H9 (cell line): ENCODE measurements at places on chromosomes 16 and 17. TPM values are rescaled to one million over a fixed set of nuclear protein-coding genes. Genes with fewer than 3 reads are reported as not detected.

GRCh38 chr17:42188749-42189650 lies 3.7 kb upstream of the HCRT start:
- DNase-seq: no peak

DNA sequence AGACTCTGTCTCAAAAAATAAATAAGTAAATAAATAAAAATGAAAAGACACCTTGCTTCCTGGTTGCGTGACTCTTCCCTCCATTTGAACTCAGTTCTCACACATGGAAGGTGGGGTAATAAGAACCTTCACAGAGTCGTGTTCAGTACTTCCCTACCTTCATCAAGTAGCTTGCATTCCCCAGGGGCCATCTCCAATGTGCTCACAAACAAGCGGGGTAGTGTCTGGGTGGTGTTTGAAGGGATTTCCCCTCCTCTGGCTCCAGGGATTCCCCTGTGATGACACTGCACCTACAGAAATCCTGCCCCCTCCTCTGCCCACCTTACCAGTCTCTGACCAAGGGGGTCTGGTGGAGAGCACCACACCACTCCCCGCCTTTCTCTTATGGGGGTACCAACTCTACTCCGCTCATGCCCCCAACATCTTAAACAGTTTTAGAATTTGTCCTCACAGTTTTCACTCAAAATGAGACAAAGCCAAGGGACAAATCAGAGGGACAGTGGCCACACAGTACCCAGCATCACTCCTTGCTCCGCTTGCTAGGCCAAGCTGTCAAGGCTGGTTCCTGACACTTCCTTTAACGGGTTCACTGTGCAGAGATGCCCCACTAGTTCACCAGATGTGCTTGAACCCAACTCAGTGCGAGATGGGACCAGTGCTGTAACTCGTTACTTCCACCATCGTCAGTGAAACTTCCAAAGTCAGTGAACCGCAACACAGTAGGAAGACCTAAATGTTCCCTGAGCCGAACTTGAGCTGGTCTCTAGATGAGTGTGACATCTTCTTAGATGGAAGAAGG lies 69.1 kb downstream of the COPRS start:
- DNase-seq: no peak

DNA sequence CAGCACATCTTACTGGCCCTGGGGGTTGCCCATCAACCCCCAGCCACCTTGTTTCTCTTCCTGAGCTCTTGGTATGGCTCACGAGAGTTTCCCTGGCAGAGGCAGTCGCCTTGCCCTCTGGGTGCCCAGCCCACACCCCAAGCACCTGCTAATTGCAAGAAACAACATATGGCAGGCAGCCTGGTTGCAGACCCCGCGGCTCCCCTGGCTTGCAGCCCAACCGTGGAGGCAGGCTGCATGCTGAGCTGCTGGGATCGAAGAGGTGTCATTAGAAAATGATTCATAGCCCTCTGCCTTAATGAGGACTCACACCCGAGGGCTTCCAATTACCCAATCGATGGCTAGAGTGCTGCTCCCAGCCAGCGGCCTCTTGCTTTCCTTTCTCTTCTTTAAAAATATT lies 115.7 kb downstream of the TMEM114 start:
- no peak for DNase-seq

DNA sequence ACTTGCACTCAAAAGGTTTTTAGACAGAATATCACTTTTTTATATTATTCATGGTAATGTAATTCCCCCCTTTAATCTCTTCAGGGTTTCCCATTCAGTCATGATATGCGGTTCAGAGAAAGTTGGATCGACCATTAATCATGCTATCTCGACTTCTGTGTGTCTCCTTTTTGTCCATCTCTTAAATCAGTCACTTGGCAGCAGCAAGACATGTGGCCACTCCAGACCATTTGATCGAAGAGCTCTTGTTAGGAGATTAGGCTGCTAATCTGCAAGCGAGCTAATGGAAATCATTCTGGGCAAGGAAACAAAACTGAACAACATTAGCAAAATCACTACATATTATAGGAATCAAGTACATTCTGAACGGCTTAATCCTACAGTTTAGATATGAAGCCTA lies 449.9 kb downstream of the WWOX start:
- DNase-seq: no peak

Gene ABCC3
- total RNA-seq: 0.31 and 0.59 TPM in 2 replicates

DNA sequence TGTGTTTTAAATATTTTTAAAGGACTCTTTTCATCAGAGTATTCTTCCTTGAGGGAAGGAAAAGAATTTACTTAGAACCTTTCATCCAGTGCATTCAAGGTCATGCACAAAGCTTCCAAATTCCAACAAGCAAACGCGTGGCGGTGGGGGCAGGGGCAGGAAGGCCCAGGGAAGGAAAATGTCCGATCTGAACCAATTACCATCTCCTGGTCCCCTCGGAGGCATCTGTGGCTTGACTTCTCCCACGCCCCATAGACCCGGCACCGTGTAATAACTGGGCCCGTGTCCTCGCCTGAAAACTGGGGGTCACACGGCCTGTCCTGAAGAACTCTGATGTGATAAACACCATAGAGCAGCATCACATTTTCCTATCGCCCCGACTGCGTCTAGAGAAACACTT lies 18.3 kb downstream of the MEAK7 start:
- DNase-seq: no peak

DNA sequence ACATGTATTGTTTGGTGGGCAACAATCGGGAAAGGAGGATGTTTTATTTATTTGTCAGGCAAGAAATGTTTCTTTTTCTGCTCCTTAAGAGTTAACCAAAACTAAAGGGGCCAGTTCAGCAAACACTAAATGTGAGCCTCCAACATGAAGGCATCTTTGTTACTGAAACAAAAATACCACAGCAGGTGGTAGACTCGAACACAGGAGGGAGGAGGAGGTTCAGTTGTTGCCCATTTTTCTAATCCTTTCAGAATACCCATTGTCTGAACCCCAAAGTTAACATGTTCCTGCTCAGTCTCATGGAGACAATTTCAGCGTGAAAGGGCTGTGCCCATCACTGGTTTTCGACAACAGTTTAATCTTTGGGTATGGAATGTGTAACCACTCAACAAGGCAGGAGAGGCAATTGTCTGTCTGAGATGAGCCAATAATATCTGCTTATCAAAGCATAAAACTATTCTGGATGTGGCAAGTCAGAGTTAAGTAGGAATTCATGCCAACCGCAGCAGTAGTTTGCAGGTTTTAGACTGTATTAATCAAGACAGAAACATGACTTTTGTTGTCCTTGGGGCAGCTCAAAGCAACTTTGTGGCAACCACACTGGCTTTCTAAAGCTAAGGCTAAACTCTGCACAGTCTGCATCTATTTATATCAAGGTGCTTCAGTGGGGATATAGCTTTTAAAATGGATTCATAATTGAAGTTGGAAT lies 211.7 kb downstream of the FTO start:
- no peak for DNase-seq

DNA sequence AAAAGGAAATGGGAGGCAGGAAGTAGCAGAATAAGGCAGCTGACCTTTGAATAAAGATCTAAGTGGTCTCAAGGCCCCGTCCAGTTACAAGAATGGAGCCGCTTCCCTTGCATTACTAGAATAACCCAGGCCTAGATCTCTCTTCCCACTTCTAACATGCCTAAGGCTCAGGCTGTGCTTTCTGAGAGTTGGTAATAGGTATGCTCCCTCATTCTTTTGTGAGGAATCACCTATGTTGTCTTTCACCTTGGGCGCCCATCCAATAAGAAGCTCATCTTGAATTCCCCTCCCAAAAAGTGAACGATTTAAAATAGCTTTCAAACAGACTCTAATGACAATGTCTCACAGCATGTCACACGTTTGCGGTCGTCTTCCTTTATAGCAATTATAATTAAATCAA lies 101.2 kb downstream of the KCNJ2 start:
- no peak for DNase-seq

DNA sequence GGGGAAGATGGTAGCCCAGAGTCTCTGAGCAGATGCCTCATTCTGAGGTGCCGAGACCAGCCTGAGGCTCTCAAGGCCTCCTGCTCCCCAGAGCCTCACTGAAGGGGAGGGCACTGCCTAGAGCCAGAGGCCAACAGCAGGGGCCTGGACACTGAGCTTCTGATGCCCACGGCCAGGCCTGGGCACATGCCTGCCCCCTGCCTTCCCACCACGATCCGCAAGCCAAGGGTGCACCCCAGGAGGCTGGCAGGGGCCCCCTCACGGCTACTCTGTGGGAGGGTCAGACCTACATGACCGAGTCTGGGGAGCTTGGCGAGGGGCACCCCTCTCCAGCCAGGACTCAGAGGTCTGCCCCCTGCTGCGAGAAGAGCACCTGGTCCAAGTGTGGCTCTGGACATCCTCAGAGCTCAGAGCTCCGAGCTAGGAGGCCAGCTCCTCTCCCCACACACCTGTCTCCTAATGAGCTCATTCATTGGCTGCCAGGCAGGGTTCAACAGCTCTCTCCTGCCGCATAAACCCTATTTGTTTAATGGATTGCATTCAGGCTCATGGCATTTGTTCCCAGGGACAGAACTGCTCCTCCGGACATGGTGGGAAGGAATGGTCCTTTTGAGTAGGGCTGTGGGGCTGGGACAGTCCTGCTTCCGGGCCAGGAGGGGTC lies 13.9 kb downstream of the OTOP3 start:
- no peak for DNase-seq

- no peak for DNase-seq
Measured at GRCh38 chr17:75550139-75550465, 24.6 kb downstream of the LLGL2 start.

Gene FNDC8
- total RNA-seq: not detected in 2 replicates

DNA sequence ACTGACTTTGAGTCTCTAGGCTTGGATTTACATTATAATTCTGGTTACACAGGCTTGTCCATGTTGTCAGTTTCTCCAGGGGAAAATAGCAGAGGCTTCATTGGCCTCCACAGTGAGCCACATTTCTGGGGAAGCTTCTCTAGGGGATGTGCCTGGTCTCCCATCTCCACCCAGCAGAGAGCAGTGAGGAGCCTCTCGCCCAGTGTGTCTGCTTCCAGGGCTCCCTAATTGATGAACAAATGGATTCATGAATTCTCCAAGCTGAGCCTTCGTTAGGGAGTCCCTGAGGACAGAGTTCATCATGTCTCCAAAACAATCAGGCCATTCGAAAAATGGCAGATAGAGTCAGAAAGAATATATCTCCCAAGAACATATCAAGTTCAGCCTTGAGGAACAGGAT lies 162.4 kb upstream of the TOX3 start:
- DNase-seq: no peak

DNA sequence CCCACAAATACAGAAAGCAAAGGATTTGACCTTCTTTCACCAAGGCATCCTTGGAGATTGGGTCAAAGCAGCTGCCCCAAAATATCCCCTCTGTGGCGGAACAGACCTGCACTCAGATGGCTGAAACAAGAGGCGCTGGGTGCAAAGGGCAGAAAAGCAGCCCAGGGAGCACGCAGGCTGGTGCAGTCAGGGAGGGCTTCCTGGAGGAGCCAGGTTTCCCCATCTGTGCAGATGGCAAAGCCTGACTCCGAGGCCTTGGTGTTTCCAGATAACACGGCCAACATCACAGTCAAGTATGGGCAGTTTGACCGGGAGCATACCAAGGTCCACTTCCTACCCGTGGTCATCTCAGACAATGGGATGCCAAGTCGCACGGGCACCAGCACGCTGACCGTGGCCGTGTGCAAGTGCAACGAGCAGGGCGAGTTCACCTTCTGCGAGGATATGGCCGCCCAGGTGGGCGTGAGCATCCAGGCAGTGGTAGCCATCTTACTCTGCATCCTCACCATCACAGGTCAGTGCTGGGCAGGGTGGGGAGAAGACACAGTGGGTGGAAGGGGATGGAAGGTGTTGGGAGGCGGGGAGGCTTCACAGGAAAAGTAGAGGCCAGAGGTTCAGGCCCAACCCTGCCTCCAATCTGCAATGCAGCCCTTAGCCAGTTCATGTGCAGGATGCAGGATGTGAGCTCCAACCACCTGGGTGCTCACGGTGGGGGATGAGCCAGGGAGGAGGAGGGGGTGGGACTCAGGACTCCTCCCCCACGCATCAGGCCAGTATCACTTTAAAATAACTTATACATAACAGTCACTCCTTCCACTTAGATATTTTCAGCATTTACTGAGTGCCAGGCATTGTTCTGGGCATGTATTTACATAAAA lies 26.4 kb upstream of the BEAN1 start:
- DNase-seq: no peak

GRCh38 chr16:85330006-85330693 lies 217.9 kb upstream of the CIBAR2 start:
- no peak for DNase-seq

DNA sequence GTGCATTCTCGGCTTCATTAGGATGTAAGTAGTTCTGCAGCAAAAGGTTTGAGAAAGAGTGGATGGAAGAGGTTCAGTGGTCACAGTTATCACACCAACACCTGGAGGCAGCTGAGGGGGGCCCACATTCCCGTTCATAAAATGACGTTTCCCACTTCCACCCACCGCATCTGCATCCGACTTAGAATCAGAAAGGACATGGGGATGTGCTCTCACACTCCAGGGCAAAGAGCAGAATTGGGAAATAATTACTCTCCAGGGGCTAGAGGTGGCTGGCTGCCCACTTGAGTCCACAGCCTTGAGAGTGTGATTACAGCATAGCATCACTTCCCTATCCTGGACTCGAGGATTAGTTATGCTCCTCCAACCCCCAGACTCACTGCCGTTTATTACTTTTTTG lies 122.0 kb downstream of the CPPED1 start:
- DNase-seq: no peak

Gene NPIPB9
- 1.8 and 2.7 TPM in 2 replicates for total RNA-seq

- no peak for DNase-seq
Measured at GRCh38 chr16:50909831-50910735, 168.2 kb downstream of the CYLD start.

Gene CLEC18A
- total RNA-seq: 0.75 and 1.6 TPM in 2 replicates

Gene TMC6
- total RNA-seq: 85.7 and 86.8 TPM in 2 replicates

- DNase-seq: no peak
Measured at GRCh38 chr17:50963139-50963538, 97.0 kb upstream of the TOB1 start.

GRCh38 chr17:11170881-11171280 lies 70.1 kb upstream of the SHISA6 start:
- no peak for DNase-seq

DNA sequence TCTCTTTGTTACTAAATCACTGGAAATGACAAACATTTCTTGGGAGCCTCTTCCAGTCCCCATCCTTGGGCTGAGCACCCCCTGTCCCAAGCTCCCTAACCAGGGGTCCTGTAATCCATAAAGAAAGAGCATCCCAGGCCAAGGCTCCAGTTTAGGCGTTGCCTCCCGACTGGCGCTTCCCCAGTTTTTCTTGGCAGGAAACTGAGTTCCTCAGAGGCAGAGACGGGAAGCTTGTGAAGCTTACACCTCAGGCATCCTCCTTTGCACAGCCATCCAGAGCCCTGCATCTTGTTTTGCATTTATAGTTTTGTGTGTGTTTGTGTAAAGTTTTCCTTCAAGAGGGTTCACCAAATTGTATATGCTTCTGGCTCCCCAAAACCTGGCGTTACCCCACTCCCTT lies 7.1 kb downstream of the COPZ2 start:
- DNase-seq: no peak

Gene MXRA7
- total RNA-seq: 28.2 TPM in 2 replicates

DNA sequence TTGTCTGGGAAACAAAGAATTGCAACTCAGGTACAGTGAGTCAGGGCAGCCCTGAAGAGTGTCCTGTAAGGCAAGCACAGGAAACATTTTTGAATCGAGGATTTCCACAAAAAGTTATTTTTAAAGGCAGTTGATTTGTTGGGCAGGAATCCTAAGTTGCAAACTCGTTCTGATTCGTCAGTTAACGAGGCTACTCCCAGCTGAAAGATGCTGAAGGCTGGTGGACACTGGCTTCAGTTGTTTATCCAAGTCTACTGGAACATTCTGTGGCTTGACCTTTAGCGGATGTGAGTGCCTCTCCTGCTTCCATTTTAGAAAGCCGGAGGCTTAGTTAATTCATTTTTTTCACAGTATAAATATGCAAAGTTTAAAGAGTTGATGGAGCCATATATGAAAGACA lies 84.2 kb downstream of the KCNJ12 start:
- DNase-seq: no peak

GRCh38 chr16:8576141-8577004 lies 13.9 kb downstream of the TMEM114 start:
- DNase-seq: no peak
